ENCODE measurements at places on chromosomes 6 and 20.

GRCh38 chr20:23363257-23363649 lies 1.3 kb downstream of the GZF1 start:
- no peak for DNase-seq

GRCh38 chr20:13221673-13222318 lies 722 bp downstream of the ISM1 start:
- DNase-seq = peak; percentile 45

GRCh38 chr6:52653151-52653550 lies 17.8 kb upstream of the TMEM14A start:
- no peak for DNase-seq

- no peak for DNase-seq
Observed at GRCh38 chr6:79798841-79799240, 148.5 kb downstream of the ELOVL4 start.

DNA sequence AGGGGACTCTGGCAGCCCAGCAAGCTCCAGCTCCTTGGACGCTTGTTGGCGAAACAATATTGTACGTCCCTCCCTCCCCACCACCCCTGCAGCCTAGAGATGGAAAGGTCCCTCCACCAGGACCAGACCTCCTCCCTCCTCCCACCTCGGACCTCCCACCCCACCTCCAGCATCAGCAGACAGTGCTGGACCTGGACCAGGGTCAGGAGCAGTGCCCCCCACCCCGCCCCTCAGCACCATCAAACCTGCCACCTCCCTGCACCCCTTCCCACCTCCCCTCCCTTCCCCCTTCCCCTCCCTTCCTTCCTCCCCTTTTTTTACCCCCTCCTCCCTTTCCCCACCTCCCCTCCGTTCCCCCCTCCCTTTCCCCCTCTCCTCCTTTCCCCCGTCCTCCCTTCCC lies 98.4 kb downstream of the TAF4 start:
- no peak for DNase-seq

DNA sequence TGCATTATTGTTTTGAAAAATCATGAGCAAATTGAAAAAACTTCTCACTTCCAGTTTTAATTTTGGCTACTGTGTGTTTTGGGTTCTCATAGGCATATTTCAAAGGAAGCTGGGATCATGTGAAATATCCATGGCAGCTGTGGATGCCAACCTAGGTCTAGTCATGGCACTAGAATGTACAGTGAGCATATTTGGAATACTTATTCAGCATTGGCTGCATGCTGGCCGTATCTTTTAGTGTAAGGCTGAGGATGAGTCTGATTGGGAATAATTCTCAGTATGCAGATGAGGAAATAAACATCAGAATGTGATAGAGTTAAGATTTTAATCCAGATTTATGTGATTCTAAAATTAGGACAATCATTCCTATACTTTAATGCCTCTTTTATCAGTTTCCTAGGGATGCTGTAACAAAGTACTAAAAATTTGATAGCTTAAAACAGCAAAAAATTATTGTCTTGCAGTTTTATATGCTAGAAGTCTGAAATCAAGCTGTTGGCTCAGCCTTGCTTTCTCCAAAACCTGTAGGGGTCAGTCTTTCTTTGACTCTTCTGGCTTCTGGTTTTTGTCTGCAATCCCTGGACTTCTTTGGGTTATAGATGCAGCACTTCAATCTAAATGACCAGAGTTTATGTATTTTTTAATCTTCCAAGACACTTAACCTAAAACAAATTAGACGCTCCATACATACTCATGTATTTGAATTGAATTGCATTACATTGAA lies 37.7 kb upstream of the DEFB112 start:
- no peak for DNase-seq

DNA sequence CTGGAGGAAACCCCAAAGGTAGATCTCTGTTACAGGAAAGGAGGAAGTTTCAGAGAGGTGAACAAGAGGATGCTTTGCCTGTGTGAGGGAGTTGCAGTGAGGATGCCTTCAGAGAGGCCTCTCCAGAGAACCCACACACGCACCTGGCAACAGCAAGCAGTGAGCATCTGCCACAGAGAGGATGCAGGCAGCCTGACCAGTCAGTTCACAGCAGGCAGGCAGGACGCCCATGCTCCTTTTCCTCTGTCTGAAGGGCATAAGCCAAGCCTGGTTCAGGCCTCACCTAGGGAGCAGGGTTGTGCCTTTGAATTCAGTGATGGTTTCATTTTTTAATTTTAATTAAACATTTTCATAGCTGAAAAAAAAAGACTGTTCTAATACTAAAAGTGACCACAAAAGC lies 346.0 kb upstream of the MARCKS start:
- DNase-seq = no peak

DNA sequence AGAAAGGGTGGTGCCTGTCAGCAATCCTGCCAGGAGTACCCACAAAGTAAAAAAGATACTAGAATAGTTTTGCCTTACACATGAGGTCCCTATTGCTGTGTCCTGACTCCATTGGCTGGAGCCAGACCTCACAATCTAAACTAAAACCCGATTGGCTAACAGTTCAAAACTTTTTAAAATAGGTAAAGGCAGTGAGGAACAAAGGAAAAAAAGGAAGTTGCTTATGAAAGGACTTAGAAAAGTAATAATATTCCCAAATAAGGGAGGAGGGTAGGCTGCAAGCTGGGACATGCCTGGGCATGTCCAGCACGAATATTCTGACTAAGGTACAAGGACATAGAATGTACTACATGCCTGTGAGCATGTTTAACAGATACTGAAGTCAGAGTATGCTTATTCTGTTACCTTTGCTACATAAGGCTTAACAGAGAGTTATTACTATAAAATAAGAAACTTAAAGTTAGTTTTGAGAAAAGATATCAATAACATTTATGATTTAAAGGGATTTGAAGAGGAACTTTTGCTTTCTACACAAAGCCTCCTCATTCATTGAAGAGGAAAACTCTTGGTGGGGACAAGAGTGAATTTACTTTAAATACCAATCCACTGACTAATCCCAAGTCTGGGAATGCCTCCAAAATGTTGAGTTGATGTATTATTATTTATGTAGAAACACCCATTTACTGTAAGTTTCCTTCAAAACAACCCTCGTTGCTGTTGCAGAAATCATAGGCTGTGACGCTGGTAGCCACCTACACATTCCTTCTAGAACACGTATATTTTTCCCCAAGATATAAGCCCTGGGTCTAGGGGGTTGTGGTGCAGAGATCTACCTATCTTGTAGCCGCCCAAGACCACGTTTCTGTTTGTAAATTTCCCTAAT lies 8.2 kb upstream of the MTHFD1L start:
- peak; percentile 88 for DNase-seq

- no peak for DNase-seq
Observed at GRCh38 chr6:170082531-170083187, 208.2 kb downstream of the DLL1 start.

GRCh38 chr6:3353213-3353903 lies 94.6 kb downstream of the PSMG4 start:
- DNase-seq = no peak

DNA sequence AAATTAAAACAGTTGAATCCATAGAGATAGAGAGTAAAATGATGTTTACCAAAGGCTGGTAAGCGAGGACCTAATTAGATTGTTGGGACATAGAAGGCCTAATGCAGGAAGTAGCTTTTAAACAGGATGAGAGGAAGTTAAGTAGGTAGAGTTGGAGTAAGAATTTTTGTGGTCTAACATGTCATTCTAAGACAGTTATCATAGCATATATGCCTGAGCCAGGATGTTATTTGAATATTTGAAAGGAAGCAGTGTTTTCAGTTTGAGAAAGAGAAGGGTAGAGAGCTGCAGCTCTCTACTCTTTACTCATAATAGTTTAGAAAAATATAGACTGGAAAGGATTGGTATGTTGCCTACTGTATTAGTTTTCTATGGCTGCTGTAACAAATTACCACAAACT lies 121.6 kb downstream of the MEI4 start:
- DNase-seq = no peak

- no peak for DNase-seq
Observed at GRCh38 chr20:25055711-25056495, 2.0 kb downstream of the ACSS1 start.

DNA sequence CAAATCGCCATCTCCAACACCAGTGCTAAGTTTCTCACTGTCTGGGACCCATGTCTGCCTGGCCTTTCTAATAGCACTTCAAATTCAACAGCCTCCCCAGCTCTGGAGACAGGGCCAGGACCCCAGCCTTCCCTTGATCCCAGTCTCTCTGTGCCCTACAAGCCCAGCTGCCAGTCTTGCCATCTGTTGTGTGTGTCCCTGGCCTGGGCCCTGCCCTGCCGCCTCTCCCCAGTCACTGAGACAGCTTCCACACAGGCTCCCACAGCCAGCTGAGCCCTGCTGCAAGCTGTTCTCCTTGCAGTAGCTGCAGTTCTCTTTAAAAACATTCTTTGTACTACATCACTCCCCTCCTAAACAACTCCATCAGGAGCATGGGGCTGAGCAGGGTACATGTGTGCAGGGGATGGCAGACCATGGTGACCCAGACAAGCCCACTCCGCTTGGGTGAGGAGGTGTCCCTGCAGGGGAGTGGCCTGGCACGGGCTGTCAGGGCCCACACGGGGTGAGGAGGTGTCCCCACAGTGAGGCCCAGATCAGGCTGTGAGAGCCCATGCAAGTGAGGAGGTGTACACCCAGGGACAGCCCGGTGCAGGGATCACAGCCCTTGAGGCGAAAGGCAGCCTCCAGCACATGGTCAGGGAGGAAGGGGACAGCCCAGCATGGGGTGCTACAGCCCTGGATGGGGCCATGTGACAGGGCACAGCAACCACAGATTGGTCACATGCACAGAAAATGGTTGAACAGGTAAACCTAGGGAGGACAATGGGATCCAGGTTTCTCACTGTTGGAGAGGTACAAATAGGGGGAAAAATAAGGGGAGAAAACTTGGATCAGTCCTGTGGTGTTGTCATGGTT lies 16.2 kb downstream of the CST7 start:
- DNase-seq = no peak

DNA sequence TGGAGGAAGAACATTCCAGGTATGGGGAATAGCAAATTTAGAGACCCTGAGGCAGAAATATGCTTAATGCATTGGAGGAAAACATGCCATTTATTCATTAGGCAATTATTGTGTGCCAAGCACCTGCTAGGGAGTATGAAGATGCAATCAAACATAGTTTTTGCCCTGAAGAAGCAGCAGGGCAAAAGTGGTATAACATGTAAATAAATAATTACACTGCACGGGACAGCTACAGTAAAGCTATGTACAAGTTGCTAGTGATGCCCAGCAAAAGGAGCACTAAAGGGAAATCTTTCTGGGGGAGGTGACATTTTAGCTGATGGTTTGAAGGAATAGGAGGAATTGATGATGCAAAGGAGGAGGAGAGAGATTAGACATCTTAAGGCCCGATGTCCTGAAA lies 624 bp upstream of the TJAP1 start:
- no peak for DNase-seq
